ENCODE measurements at places on chromosomes 16 and 17.
A peak's percentile ranks its signal among the peaks of the same experiment; 100 is the strongest.

DNA sequence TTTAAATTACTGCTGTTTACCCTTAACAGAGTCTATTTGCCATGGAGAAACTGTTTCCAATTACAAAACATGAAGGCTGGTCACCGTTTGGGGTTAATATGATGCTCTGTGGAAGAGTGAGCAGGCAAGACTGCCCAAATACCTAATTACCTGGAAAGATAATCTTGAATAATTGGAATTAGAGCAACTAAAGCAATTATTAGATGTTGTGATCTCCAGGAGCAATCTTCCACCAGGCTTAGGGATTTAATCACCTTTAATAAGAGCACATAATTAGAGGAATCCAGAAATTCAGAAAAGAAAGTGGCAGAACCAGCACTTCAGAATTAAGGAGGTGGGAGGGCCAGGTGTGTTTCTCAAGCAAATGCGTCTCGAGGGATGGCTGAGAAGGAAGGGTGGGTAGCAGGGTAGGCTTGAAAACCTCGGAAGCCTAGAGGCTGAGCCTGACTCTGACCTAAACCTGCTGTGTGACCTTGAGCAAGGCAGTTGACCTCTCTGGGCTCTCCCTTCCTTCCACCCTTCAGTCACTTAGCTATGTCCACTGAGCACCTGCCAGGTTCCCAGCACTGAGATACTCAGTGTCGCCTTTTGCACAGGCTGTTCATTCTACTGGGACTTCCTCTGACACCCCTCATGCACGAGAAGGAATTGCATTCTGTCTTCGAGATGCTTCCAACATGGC lies 113.2 kb downstream of the GSG1L start:
- no peak for DNase-seq

DNA sequence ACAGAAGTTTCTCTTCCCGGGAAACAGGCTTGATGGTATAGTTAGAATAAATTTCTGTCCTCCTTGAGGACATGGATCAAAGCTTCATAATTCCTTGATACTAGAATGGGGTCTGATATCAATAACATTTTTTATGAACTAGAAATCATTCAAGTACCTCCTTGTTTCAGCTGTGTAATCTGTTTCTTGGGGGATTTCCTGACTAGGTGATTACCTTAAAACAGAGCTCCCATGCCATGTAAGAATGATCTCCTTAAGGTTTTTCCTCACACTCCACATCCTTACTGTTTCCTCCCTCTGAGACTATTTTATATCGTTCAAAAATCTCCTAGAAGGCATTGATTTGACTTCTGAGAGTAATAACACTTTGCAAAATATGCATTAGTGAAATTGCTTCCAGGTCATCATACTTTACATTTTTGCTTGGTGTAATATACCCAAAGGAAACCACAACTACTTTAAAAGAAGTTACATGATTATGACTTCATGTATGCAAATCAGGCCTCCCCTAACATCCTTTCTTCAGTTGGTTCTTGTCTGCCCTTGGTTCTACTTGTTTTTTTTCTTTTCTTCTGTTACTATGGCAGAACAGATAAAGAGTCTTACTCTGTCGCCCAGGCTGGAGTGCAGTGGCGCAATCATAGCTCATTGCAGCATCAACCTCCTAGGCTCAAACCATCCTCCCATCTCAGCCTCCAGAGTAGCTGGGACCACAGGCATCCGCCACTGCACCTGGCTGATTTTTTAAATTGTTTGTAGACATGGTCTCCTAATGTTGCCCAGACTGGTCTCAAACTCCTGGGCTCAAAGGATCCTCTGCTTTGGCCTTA lies 388.8 kb downstream of the ZFHX3 start:
- DNase-seq: no peak

- no peak for DNase-seq
Measured at GRCh38 chr16:69938981-69939820, 11.9 kb upstream of the CLEC18A start.

- peak; percentile 58 for DNase-seq
Measured at GRCh38 chr16:3266873-3267537, 10.6 kb upstream of the MEFV start.

- no peak for DNase-seq
Measured at GRCh38 chr17:74235040-74235581, 21.7 kb downstream of the TTYH2 start.

DNA sequence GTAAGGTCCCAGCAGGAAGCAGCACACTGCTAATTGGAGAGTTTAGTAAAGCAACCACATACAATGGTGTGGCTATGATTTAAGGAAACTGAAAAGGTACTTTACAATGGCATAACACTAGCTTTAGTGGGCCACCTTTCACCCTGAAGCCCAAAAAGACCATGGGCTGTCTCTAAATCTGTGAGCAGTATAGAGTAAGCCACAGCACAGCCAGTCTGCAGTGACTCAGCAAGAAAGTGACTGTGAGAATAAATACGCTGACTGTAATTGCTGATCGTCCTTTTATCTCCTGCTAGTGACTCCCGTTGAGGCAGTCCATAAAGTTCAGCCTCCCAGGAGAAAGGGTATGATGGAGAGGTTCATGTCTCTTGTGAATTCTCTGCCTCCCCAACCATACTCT lies 679.8 kb upstream of the KIF2B start:
- DNase-seq: no peak

GRCh38 chr17:3022197-3022596 lies 41.2 kb downstream of the OR1D5 start:
- no peak for DNase-seq

GRCh38 chr16:31438414-31438813 lies 4.2 kb downstream of the ZNF843 start:
- no peak for DNase-seq

- no peak for DNase-seq
Measured at GRCh38 chr16:69381231-69381630, 4.6 kb downstream of the TERF2 start.

DNA sequence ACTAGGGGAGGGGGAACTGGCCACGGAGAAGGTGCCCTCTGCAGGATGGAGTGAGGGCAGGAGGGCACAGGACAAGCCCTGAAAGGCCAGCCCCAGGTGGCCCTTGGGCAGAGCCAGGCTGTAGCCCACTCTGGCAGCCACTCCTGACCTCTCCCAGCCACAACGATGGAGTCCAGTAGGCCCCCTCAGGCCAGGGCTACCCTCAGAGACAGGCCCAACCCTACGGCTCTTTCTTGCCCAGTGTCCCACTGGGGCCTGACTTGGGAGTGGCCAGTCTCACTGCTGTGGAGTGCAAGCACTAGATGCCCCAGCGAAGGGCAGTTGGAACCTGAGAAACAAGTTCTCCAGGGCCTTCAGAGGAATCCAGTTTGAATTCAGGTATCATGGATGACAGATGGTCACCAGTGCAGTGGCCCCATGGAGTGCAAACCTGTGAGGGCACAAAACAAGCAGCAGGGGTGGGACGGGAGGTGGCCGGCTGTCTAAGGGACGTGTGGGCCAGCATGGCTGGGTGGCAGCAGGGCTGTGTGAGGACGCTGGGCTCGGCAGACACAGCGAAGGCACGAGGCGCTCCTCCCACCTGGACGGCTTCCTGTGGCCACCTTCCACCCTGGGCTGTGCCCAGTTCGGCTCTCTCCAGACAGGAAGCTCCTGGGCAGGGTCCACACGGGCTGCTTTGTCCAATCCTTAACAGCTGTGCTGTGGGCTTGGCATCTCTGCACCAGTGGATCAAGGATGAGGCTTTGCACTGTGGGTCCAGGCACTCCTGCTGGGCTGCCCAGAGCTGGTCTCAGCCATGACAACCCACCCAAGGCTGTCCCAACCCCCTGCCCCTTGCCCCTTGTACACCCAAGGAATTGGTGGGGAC lies 72.1 kb downstream of the AMFR start:
- no peak for DNase-seq

GRCh38 chr16:87100306-87101058 lies 216.7 kb downstream of the C16orf95 start:
- DNase-seq: no peak

DNA sequence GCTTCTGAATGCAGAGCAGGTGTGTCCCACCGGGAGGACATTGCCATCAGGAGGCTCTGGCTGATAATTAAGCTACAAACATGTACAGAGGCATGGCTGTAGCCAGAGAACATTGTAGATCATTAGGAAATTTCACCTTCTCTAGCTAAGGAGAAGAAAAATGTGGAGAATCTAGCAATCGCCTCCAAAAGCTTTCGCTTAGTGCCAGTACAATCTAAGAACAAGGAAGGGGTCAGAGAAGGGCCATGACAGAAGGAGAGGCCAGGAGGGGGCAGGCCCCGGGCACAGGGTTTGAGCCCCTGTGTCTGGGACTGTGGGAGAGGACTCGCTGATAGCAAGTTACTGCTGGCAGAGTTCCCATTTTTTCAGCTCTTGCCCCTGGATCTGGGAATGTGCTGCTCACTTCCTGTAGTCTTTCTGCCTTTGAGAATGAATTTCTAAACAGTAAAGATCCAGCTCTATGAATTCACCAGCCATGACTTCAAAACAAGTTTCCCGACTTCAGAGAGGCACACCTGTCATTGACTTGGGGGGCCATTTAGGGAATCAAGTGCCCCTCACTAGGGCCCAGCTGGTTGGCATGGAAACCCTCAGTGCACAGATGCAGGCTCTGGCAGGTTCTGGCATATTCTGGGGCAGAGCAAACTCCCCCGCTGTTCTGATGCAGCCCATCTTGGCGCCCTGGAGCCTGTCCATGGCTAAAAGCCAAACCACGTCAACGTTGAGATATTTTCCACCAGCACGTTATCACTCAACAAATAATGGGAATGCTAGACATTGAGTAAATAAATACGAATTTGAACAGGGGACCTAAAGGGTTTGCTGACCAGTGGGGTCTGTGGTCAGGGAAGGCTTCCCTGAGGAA lies 59.5 kb upstream of the CACNG4 start:
- peak; percentile 43 for DNase-seq

GRCh38 chr17:56173026-56173425 lies 19.8 kb downstream of the ANKFN1 start:
- no peak for DNase-seq

DNA sequence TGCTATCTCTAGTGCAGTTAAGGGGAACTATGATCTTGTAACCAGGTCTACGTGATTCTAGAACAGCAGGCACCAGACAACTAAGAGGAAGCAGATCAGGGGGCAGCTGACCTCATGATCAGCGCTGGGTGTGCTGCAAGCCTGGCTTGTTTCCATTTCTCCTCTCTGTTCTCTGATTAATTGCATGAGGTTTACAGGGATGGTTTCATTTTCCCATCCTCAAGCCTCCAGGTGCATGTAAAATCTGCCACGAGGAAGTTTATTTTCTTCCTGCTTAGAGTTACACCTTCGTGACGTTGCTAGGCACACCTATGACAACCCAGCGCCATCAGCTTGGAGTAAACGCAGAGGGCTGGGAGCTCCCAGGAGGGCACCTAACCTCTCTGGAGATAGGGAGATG lies 4.3 kb upstream of the NUPR1 start:
- DNase-seq: no peak

- no peak for DNase-seq
Measured at GRCh38 chr16:16162591-16162990, 60.7 kb downstream of the ABCC6 start.

DNA sequence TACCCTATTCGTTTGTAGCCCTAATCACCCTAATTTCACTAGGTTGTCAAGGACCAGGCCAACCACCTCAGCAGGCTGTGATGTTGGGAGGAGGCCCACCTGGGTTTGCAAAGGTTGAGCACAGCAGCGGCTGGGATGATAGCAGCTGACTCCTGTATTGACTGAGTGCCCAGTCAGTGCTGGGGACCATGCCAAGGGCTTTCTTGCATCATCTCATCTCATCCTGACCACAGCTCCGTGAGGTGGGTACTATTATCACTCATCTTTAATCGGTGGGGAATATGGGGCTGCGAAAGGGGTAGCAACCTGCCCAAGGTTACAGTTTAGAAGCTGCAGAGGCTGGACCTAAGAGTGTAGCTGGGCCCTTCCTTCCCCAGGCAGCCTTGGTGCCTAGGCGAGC lies 11.7 kb downstream of the ATPAF2 start:
- no peak for DNase-seq

DNA sequence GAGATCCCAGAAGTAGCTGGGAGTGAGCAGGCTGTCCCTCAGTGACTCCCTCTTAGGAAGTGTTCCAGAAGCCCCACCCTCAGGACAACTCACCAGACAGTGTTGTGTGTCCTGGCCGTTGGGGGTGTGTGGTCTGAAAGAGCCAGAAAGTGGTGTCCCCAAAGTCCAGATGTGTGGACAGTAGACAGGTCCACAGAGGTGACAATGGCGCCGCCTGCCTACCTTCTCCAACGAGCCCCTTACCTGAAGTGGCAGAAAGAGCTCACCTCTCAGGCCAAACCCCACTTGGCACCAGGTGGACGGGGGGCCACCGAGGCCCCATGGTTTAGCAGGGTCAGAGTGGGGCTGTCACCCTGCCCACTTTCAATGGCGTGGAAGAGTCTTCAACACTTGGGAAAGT lies 19.9 kb downstream of the C17orf100 start:
- DNase-seq: no peak

DNA sequence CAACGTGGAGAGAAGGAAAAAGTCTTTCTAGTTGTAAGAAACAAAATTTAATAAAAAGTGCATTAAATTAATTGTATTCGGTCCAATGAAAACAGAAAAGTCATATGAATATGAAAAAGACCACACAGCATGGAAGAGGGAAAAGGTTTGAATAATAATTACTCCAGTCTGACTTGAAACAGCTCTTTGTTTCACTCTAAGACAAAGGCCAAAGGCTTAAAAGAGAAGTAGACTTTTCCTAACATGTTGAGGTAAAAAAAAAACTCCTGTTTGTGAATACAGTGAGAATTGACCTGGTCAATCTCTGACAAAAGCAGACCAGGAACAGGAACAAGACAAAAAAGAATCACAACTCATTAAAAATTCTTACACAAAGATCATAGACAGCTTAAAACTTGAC lies 429.8 kb downstream of the TOX3 start:
- DNase-seq: no peak

DNA sequence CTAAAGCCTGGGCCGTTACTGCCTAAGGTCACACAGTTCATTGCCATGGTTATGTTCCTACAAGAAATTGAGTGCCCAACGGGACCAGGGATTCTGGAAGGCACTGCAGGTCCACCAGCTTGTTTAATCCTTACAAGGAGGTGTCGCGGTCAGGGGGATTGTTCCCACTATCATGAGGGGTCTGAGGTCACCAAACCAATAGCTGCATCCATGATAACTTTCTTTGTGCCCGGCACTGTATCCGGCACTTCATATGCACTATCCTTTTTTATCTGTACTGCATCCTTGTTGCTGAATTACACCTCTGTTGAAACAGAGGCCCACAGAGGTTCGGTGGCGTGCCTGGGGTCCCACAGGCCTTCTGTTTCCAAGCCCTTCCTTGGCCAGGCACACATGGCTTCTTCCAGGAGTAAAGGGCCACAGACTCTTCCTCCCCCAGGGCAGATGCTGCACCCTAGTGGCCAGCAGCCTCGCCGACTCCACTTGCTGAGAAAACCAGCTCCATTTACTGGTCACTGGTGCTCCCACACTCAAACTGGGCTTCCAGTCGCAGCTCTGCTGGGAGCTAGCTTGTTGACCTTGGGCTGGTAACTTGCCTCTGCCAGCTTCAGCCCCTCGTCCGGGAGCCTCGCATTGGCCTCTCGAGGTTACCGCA lies 82.0 kb upstream of the PLCG2 start:
- peak; percentile 45 for DNase-seq

DNA sequence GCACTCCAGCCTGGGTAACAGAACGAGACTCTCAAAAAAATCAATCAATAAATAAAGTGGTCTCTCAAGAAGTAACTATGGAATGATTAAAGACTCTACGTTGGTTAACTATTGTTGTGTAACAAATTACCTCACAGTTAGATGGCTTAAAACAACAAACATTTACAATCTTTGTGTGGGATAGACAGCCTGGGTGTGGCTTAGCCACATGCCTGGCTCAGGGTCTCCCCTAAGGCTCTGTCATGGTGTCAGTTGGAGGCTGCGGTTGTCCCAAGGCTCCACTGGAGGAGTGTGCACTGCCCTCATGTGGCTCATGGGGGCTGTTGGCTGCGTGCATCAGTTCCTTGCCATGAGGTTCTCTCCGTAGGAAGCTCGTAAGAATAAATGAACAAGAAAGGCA lies 294.5 kb downstream of the SNX29 start:
- peak; percentile 52 for DNase-seq

All from HepG2 (cell line).